ENCODE measurements at places on chromosomes 12 and 14. TPM values are rescaled to one million over a fixed set of nuclear protein-coding genes. Genes with fewer than 3 reads are reported as not detected.

Gene STYK1
- total RNA-seq: 18.7 TPM

Gene CCND2
- 191 TPM for total RNA-seq

Gene TAS2R10
- 3.7 TPM for total RNA-seq

Gene ATF7IP
- total RNA-seq: 90.2 TPM

Gene DAAM1
- total RNA-seq: 145 TPM

Gene MMP19
- total RNA-seq: not detected

Gene SLC7A8
- 14.8 TPM for total RNA-seq

Gene SLC2A14
- 0.23 TPM for total RNA-seq

Gene REP15
- 1.6 TPM for total RNA-seq

Gene KLRB1
- total RNA-seq: not detected

Gene TCP11L2
- total RNA-seq: 53.5 TPM

Gene MAP3K9
- total RNA-seq: 31.6 TPM

Gene SYNE3
- total RNA-seq: 4.6 TPM

Gene VCPKMT
- total RNA-seq: 11.3 TPM

Gene PPFIA2
- 143 TPM for total RNA-seq
